Adipose tissue (tissue), 3 donors: ENCODE measurements at places on chromosomes 5 and 9. TPM values are rescaled to one million over a fixed set of nuclear protein-coding genes. Genes with fewer than 3 reads are reported as not detected.

The GZMA gene
- 0.49 TPM for polyA plus RNA-seq

The MUSK gene
- polyA plus RNA-seq, result not detected

The CCNJL gene
- 0.09 TPM for polyA plus RNA-seq

The APBB3 gene
- 24.3 TPM for polyA plus RNA-seq

The MLANA gene
- polyA plus RNA-seq, result not detected

The RNF183 gene
- polyA plus RNA-seq, result not detected

The DNAJC21 gene
- polyA plus RNA-seq, result 21.5 TPM

The SLC25A2 gene
- 0.03 TPM for polyA plus RNA-seq

The MEF2C gene
- 14.3 TPM for polyA plus RNA-seq
